Naive thymus-derived CD4-positive, alpha-beta T cell (primary cell): ENCODE measurements at places on chromosomes 11 and 22. TPM values are rescaled to one million over a fixed set of nuclear protein-coding genes. Genes with fewer than 3 reads are reported as not detected.

Gene GLB1L2
- 0.26 TPM for polyA plus RNA-seq

Gene MMP13
- not detected for polyA plus RNA-seq

Gene HOATZ
- polyA plus RNA-seq: not detected

Gene ALKBH3
- 43.2 TPM for polyA plus RNA-seq

Gene ADAMTS15
- not detected for polyA plus RNA-seq

Gene IFITM10
- not detected for polyA plus RNA-seq

Gene PKDREJ
- not detected for polyA plus RNA-seq

Gene PATE2
- polyA plus RNA-seq: not detected

Gene TRAF6
- 7.9 TPM for polyA plus RNA-seq

Gene CLP1
- polyA plus RNA-seq: 10.1 TPM

Gene FAM180B
- not detected for polyA plus RNA-seq

Gene MRGPRX3
- not detected for polyA plus RNA-seq

Gene NFAM1
- 0.03 TPM for polyA plus RNA-seq

Gene GRIA4
- polyA plus RNA-seq: not detected

Gene CLCF1
- polyA plus RNA-seq: not detected

Gene TNNT3
- polyA plus RNA-seq: 0.31 TPM

Gene SULT4A1
- not detected for polyA plus RNA-seq

Gene NCAM1
- 0.06 TPM for polyA plus RNA-seq

Gene GRM5
- not detected for polyA plus RNA-seq

Gene SPON1
- 0.45 TPM for polyA plus RNA-seq

Gene NXPE2
- polyA plus RNA-seq: not detected

Gene FAT3
- polyA plus RNA-seq: not detected

Gene APOA5
- polyA plus RNA-seq: not detected

Gene NRIP3
- polyA plus RNA-seq: 0.13 TPM

Gene PAMR1
- polyA plus RNA-seq: not detected

Gene TYR
- not detected for polyA plus RNA-seq

Gene WNT7B
- polyA plus RNA-seq: not detected

Gene CEP126
- polyA plus RNA-seq: 0.21 TPM

Gene OR8G5
- not detected for polyA plus RNA-seq

Gene DCDC1
- polyA plus RNA-seq: not detected

Gene TRIM51
- polyA plus RNA-seq: not detected

Gene CABP7
- 0.12 TPM for polyA plus RNA-seq

Gene BBOX1
- polyA plus RNA-seq: not detected

Gene OR51B5
- polyA plus RNA-seq: not detected

Gene KRTAP5-11
- polyA plus RNA-seq: not detected

Gene UFD1
- 78.7 TPM for polyA plus RNA-seq

Gene NLRP14
- polyA plus RNA-seq: not detected

Gene CCDC188
- not detected for polyA plus RNA-seq

Gene RABL2B
- 32.1 TPM for polyA plus RNA-seq

Gene C22orf42
- polyA plus RNA-seq: not detected

Gene RIMBP3C
- 0.22 TPM for polyA plus RNA-seq

Gene SEPTIN3
- polyA plus RNA-seq: not detected

Gene CD6
- 195 TPM for polyA plus RNA-seq

Gene IGLL5
- 0.53 TPM for polyA plus RNA-seq

Gene OR2AG2
- not detected for polyA plus RNA-seq

Gene GPHA2
- polyA plus RNA-seq: not detected

Gene PLAAT3
- polyA plus RNA-seq: 1.9 TPM

Gene ZNF202
- polyA plus RNA-seq: 11.8 TPM
